ENCODE measurements at places on chromosomes 3 and 15.

DNA sequence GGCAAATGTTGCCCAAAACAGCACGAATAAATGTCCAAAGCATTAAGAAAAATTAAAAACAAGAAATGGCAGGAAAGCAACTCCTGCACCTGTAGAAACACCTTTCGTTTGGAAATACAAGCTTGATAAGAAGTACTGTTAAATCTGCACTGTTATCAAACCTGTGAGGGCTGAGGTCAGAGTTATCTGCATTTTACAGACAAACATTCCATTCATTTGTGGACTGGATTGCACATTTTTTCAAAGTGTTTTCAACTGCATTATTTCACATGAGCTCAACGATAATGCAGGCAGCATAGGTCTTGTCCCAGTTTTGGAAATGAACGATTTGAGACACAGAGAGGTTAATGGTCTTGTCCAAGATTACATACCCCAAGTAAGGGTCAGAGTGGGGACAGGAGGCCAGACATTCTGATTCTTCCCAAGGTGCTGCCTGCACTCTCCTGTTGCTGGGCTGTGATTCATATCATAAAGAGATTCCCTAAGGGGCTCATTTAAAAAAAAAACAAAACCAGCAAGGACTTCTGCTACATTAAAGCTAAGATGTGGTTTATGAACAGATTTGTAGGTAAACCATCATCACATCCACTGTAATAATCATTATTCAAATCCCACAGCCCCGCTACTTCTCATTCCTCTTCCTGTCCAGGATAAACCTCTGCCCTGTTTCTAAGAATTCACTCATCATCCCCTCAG lies 13.0 kb downstream of the GUCA1C start:
- DNase-seq, result no peak

- no peak for DNase-seq
These were observed 253.8 kb downstream of the XXYLT1 start for GRCh38 chr3:195017151-195017550.

GRCh38 chr3:148997623-148998022 lies 6.3 kb downstream of the GYG1 start:
- DNase-seq, result no peak

- no peak for DNase-seq
These were observed 275.5 kb downstream of the PDCD6IP start for GRCh38 chr3:34073961-34074360.

DNA sequence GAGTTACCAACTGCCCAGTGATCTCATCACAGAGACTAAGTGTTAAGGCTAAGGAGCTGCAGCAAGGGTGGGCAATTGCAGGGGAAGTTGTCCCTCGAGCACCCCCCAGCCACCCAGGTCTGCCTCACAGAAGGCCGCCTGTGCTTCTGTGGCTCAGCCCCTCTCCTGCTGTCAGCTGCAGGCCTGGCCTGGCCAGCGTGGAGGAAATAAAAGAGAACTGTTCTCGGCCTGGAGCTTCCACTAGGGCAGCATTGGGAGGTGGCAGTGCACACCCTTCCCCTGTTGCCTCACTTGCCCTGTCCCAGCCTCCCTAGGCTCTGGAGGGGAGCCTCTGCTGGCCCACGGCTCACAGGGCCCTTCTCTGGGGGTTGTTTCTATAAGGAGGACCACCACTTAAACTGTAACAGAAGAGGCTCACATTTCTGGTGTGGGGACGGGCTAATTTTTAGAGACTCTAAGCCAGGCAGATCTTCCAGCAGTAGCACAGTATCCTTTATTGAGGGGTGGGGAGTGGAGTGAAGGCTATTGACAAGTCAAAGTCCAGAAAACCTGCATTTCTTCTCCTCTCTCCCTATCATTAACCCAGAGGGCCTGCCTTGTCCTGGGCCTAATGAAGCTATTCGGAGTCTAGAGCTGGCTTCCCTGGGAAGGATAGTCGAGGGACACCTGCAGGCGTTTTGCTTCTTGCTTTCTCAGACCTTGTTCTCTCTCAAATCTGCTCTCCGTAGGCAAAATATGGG lies 75.6 kb upstream of the ADPGK start:
- DNase-seq, result no peak

DNA sequence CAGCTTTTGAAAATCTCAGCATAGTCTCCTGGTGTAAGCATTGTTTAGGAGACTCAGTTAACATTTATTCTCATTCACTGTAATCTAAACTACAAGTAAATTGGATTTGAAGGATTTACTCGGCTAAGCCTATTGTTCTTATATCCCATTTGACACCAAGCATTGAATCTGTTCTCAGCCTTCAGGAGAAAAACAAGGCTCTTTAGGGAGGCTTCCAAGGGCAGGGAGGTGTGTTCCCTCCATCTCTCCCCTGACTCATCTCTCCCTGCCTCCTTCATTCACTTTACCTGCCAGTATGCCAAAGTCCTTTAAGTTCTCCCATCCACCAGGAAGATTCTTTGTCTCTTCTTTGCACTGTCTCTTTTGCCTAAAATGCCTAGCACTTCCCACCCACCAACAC lies 347.8 kb downstream of the MFSD1 start:
- DNase-seq, result no peak

GRCh38 chr15:42198516-42198915 lies 9.6 kb downstream of the VPS39 start:
- no peak for DNase-seq

- DNase-seq, result no peak
These were observed 53.0 kb upstream of the CA12 start for GRCh38 chr15:63434576-63435186.

GRCh38 chr3:50587806-50588758 lies 18.8 kb downstream of the HEMK1 start:
- DNase-seq, result no peak

DNA sequence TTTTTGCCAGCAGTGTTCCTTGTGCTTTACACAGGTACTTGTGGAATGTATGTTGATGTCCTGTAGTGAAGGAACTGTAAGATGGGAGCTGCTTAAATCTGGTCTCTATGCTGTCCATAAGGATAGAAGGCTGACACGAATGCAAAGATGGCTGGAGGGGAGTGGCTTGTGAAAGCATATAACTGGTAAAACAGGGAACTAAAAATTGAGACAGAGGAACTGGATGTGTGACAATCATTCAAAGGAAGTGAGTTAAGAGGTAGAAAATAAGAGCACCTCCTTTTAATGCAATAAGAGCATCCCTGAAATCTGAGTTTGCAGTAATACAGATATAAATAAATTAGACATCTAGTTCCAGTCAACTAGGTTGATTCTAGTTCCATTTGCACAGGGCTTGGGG lies 35.2 kb downstream of the RNF13 start:
- no peak for DNase-seq

- no peak for DNase-seq
These were observed 206.0 kb downstream of the KLHL25 start for GRCh38 chr15:85588677-85589076.

- DNase-seq, result no peak
These were observed 228.7 kb downstream of the DPH6 start for GRCh38 chr15:35317217-35317616.

DNA sequence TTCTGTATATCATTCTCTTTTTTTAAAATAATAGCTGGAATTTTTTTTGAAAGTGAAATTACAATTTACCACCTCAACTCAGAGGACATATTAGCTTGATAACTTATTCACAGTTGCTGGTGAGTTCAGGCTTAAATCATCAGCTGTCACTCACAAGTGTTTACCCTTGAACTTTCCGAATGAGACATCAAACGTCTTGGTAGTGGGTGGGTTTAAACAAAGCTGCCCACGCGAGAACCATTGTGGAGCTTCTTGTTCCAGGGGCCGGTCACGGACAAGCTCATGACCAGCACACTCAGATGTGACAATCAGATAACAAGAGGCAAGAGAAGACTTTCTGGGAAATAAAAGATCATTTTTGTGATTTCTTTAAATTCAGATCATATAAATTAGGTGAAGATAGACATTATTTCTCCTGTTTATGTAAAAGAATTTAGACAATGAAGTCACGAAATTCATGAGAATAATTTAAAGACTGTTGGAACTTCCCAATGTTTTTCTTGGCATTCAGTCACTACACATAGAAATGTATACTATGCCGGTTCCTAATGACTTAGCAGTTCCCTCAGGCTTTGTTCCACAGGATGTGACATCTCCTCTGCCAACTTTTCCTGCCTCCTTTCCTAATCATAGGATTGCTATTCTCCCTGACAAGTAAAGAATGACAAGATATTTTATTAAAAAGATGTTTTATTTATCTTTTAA lies 29.3 kb downstream of the BTD start:
- DNase-seq, result no peak

- DNase-seq, result no peak
These were observed 40.7 kb downstream of the VGLL4 start for GRCh38 chr3:11602886-11603527.

- no peak for DNase-seq
These were observed 3.4 kb upstream of the LMLN start for GRCh38 chr3:197956626-197956988.

DNA sequence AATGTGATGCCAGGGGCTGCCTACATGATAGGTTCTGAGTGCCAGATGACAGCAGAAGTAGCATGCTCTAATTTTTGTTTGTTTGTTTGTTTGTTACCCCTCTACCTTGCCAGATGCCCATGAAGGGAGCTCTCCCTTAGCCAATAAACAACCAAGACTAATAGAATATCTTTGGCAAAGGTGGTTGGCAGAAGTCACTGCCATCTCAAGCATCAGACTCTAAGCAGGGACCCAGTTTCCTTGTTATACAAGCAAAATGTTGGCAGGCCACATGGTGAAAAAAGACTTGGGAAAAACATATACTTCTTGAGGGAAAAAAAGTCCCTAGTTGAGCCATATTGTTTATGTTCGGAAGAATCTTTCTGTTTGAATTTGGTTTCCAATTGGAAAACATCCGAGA lies 609.0 kb upstream of the CFAP20DC start:
- DNase-seq, result no peak

- no peak for DNase-seq
These were observed 27.1 kb upstream of the CSPG4 start for GRCh38 chr15:75739791-75740190.

GRCh38 chr3:170697908-170698307 lies 112.0 kb upstream of the SLC7A14 start:
- DNase-seq, result no peak

GRCh38 chr3:95123104-95123503 lies 1060.2 kb downstream of the NSUN3 start:
- DNase-seq, result no peak

DNA sequence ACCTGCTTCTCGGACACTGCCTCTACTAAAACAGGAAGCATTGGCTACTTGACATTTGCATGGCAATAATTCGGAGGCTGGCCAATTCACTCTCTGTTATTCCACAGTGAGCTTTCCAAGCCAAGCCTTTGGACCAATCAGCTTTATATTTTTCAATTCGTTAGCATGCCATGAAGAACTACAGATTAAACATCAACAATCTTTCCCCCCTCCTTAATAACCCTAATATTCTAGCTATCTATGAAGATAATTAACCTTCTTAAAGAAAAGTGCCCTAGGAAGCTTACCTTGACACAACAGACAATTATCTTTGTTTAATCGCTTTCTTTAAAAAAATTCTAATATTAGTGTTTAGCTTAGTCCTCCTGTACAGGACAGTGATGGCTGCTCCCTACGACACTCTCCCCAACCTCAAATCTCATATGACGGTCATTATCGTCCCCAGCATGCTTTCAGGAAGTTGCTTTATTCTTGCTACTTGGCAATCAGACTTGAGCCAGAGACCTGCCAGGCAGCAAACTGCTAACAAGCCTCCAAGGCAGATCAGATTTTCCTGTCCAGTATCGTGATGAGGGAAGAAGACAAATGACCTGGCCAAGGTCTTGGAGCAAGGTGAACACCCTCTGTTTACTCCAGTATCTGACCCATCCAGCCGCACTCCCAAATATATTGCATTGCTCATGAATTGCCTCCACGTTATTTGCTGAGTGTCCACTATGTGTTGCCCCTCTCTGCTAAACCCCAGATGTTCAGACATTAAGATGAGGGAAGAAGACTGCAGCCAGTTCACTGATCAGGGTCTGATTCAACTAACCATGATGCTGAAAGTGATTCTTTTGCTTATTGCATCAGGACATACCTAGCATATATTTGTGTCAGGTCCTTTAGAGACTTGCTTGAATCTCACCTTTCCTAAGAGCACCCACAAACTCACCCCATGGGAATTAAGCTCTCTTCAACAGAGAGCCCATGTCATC lies 68.1 kb upstream of the LPP start:
- DNase-seq, result no peak

GRCh38 chr3:132290833-132291232 lies 26.4 kb upstream of the ACP3 start:
- no peak for DNase-seq

GRCh38 chr15:67690936-67691335 lies 134.4 kb upstream of the SKOR1 start:
- no peak for DNase-seq

- DNase-seq, result no peak
These were observed 4.9 kb downstream of the PLOD2 start for GRCh38 chr3:146156095-146156494.

- no peak for DNase-seq
These were observed 27.6 kb downstream of the FBXW12 start for GRCh38 chr3:48399387-48400172.

- DNase-seq, result no peak
These were observed 225 bp downstream of the RHOA start for GRCh38 chr3:49411535-49411967.

DNA sequence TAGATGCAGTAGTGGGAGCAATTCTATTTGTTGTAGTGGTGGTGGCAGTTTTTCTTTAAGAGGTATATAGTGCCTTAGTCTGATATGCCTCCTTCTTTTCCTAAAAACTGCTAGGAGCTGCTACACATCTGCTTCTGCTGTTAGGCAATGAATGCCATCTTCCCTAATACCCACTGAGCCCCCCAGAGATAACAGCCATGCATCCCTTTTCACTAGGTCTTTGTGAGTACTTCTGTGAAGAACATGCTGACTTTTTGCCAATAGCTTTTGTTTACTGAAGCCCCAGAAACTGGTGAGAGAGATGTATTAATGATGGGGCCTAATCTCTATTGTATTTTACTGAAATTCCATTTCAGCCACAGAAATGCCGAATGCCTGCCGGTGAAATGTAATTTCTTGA lies 92.6 kb upstream of the CHL1 start:
- no peak for DNase-seq

GRCh38 chr3:54536450-54536849 lies 391.4 kb downstream of the LRTM1 start:
- DNase-seq, result no peak

DNA sequence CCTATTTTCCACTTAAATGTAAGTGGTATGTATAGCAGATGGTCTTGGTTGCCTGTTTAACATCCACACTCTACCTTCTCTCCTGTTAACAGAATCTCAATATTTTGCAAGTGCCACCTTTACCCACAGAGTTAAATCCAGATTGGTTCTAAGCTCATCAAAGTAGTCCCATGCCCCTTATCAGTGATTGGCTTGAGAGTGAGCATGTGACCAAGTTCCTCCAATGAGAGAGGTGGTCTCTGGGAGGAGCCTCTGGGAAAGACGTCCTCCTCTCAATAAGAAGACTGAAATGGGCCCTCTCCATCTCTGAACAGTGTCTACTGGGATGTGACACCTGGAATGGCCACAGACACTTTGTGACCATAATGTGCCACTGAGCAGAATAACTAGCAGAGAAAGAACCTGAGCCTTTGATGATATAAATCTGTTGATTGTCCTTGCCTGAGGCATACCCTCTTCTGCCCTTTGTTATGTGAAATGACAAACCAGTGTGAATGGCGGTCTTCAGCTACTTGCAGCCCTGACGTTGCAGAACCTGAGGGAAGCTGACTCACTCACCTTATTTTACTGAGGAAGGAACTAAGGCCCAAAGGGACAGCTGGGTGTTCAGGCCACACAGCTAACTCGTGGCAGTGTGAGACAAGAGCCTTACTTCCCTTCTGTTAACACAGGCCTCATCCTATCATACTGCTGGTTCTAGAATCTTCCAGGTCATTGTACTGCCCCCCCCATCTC lies 42.4 kb upstream of the LARS2 start:
- no peak for DNase-seq

- DNase-seq, result no peak
These were observed 106.3 kb downstream of the SNRPN start for GRCh38 chr15:25060996-25061620.
